ENCODE measurements at places on chromosomes 6 and 20. TPM values are rescaled to one million over a fixed set of nuclear protein-coding genes. Genes with fewer than 3 reads are reported as not detected.

GRCh38 chr6:9482030-9482738 lies 932.7 kb downstream of the TFAP2A start:
- H3K4me3 ChIP-seq, result peak overlapping the region; percentile 35
- H3K27me3 ChIP-seq, result no peaks in the 10 kb centered on the region
- no peaks in the 10 kb centered on the region for H3K36me3 ChIP-seq
- H3K27ac ChIP-seq, result peak overlapping the region; percentile 83

DNA sequence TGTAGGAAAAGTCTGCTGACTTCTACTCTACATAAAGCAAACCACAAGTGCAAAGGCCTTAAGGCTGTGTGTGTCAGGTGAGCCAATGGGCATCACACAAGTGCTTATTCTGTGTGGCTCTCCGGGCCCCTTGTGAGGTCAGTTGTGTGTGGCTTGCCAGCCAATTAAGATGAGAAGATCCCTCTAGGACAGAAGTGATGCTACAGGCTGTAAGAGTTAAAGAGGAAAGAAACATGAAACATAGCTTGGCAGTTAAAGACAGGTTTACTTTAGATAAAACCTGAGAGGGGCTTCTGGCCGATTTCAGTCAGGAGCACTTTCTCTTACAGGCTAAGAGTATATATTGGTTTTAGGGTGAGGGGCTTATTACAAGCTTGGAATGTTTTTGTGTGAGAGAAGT lies 242.4 kb downstream of the NFATC2 start:
- no peaks in the 10 kb centered on the region for H3K27me3 ChIP-seq
- no peak overlapping the region for H3K27ac ChIP-seq
- no peaks in the 10 kb centered on the region for H3K36me3 ChIP-seq
- no peaks in the 10 kb centered on the region for H3K4me1 ChIP-seq

The BFSP1 gene
- total RNA-seq, result 4.2 TPM

DNA sequence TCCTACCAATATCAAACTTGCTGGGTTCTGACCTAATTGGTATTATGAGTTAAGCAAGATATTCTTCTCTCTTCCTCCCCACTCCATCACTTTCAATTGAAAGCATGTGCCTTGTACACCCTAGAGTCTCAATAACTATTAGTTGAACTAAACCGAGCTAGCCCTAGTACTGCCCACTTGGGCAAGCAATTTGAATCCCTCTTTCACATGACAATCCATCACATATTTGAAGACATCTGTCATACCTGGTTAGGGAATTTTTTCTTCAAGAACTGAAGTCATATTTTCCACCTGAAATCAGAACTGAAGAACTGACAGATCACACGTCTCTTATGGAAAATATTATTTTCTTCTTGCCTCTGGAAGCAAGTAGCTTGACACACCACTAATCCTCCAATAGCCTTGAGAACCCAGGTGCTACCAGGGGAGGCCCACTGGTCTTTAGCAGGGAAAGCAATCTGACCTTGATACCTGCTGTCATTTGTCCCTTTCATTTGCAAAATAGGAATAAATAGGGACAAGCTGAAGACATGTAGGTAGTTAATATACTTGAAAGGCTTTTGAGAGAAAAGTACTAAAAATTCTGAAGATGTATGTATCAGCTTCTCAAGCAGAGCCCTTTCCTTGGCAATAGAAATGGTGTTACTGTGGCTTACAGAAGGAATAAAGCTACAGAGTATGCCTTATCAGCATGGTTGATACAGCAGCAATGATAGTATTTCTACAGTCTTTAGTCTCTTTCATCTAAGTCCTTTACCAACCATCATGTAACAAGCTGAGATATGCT lies 71.4 kb downstream of the GJA10 start:
- H3K4me1 ChIP-seq, result peaks cover 1% of the 10 kb centered on the region
- H3K36me3 ChIP-seq, result no peaks in the 10 kb centered on the region
- H3K27ac ChIP-seq, result no peak overlapping the region

DNA sequence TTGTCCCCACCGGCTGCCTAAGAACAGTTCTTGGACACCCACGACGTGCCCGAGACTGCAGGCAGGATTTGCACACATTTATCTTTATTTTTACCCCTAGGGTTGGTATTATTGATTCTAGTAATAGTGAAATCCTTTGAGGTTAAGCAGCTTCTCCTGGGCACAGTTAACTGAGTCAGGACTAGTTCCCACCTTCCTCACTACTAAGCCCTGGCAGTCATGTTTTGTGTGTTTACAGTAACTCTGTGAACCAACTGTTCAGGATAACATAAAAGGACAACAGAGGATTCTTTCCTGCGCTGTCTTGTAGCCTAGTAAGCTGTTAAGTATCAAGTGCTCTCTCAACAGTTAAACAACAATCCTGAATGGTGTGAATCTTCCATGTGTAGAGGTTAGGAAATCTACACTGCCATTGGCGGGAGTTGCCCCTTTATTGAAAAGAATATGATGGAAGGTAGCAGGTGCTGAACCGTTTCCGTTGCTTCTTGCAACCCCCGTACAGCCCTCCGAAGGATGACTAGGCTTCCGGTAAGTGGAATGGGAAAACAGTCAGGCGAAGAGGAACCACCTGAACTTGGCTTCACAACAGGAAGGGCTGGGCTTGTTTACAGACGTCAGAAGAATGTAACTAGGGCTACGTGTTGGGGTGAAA lies 979 bp upstream of the SOD2 start:
- no peaks in the 10 kb centered on the region for H3K27me3 ChIP-seq
- no peaks in the 10 kb centered on the region for H3K36me3 ChIP-seq
- H3K4me3 ChIP-seq, result peak overlapping the region; percentile 72
- peak; percentile 17 for DNase-seq

DNA sequence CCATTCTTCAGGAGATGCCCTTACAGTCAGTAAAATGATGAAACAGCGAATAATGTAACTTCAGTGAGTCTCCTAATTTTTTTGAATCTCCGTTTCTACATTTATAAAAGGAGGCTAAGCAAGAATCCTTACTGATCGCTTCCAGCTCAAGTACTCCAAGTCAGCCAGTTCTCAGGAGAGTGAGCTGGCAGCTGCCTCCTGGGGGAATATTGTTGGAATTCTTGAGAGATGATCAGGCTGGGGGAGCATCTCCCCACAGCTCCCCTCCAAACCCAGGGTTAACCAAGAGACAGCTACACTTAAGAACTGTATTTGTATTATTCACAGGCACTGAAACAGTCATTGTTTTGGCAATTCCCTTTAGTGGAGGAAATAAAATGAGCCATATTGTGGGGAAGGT lies 89.1 kb upstream of the PCSK2 start:
- no peak for DNase-seq
- H3K36me3 ChIP-seq, result no peaks in the 10 kb centered on the region
- H3K4me3 ChIP-seq, result no peak overlapping the region
- no peak overlapping the region for H3K27ac ChIP-seq

All from astrocyte (in vitro differentiated cells and primary cell).